CD4-positive, alpha-beta memory T cell (primary cell): ENCODE measurements at places on chromosomes 11 and 22.

GRCh38 chr11:72815110-72815618 lies 953 bp downstream of the ATG16L2 start:
- no peak for DNase-seq

GRCh38 chr11:3218483-3219280 lies at the start of gene MRGPRG:
Gene MRGPRG, minus strand, starts transcription at chr11:3218813. Its CDS starts 0 bp downstream, at chr11:3218813.
- no peak for DNase-seq

- DNase-seq, result no peak
These were observed 289.1 kb upstream of the SORL1-AS1 start for GRCh38 chr11:121741761-121742361.

GRCh38 chr11:69452206-69452987 lies 29.1 kb upstream of the LINC01488 start:
- DNase-seq, result no peak

GRCh38 chr11:84886344-84886743 lies 740.8 kb downstream of the DLG2 start:
- DNase-seq, result no peak

GRCh38 chr22:35307892-35308291 lies 8.2 kb downstream of the TOM1 start:
- no peak for DNase-seq

- no peak for DNase-seq
These were observed 82.6 kb downstream of the CYP2R1 start for GRCh38 chr11:14809466-14809865.

- peak; percentile 29 for DNase-seq
These were observed 4.1 kb upstream of the MUC6 start for GRCh38 chr11:1040428-1041148.

GRCh38 chr11:58575377-58576020 lies at the start of gene LPXN:
Gene LPXN, minus strand, starts transcription at chr11:58575856. Its CDS starts 84 bp downstream, at chr11:58575772.
- DNase-seq, result peak; percentile 71

DNA sequence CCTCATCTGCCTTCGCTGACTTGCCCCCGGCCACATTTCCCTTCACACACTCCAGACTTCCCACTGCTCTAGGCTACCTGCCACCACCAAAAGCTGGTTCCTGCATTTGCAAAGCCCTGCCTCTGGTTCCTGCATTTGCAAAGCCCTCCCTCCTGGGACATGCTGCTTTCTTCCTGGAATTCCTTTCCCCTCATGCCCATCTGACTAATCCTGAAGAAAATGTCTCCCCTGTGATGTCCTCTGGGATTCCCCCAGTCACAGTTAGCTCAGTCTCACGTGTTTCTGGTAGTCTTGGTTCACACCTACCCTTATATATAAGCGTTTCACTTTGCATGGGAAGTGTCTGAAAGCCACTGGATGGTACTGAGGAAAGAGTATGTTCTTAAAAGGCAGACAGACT lies 206.9 kb downstream of the DBX1 start:
- no peak for DNase-seq

DNA sequence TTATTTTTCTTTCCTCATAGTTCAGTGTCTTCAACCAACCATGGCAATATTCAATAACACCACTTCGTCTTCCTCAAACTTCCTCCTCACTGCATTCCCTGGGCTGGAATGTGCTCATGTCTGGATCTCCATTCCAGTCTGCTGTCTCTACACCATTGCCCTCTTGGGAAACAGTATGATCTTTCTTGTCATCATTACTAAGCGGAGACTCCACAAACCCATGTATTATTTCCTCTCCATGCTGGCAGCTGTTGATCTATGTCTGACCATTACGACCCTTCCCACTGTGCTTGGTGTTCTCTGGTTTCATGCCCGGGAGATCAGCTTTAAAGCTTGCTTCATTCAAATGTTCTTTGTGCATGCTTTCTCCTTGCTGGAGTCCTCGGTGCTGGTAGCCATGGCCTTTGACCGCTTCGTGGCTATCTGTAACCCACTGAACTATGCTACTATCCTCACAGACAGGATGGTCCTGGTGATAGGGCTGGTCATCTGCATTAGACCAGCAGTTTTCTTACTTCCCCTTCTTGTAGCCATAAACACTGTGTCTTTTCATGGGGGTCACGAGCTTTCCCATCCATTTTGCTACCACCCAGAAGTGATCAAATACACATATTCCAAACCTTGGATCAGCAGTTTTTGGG lies at the start of gene OR51T1:
Gene OR51T1, plus strand, starts transcription at position 41 of the 641 bp plus-strand sequence. Its CDS starts 0 bp downstream, at position 41.
- DNase-seq, result no peak

- no peak for DNase-seq
These were observed 121.2 kb upstream of the TIMP3 start for GRCh38 chr22:32680277-32680676.
